ENCODE measurements at places on chromosomes 3 and 15. TPM values are rescaled to one million over a fixed set of nuclear protein-coding genes. Genes with fewer than 3 reads are reported as not detected.
A peak's percentile ranks its signal among the peaks of the same experiment; 100 is the strongest.

- no peaks in the 10 kb centered on the region for H3K27me3 ChIP-seq
- H3K4me3 ChIP-seq: peak overlapping the region; percentile 56
- peak overlapping the region; percentile 53 for H3K27ac ChIP-seq
- no peaks in the 10 kb centered on the region for H3K36me3 ChIP-seq
- no peak for DNase-seq
These were observed 522 bp downstream of the MED12L start for GRCh38 chr3:151085889-151086483.

GRCh38 chr3:111571907-111572460 lies 23.2 kb downstream of the ZBED2 start:
- H3K27me3 ChIP-seq: no peaks in the 10 kb centered on the region
- DNase-seq: no peak
- H3K36me3 ChIP-seq: no peaks in the 10 kb centered on the region
- no peak overlapping the region for H3K27ac ChIP-seq

- no peaks in the 10 kb centered on the region for H3K27me3 ChIP-seq
- DNase-seq: no peak
- H3K4me1 ChIP-seq: peaks cover 5% of the 10 kb centered on the region
- no peaks in the 10 kb centered on the region for H3K36me3 ChIP-seq
- no peak overlapping the region for H3K4me3 ChIP-seq
These were observed 127.5 kb downstream of the RPLP1 start for GRCh38 chr15:69579950-69580618.

Gene MYLK
- total RNA-seq: 345 TPM

DNA sequence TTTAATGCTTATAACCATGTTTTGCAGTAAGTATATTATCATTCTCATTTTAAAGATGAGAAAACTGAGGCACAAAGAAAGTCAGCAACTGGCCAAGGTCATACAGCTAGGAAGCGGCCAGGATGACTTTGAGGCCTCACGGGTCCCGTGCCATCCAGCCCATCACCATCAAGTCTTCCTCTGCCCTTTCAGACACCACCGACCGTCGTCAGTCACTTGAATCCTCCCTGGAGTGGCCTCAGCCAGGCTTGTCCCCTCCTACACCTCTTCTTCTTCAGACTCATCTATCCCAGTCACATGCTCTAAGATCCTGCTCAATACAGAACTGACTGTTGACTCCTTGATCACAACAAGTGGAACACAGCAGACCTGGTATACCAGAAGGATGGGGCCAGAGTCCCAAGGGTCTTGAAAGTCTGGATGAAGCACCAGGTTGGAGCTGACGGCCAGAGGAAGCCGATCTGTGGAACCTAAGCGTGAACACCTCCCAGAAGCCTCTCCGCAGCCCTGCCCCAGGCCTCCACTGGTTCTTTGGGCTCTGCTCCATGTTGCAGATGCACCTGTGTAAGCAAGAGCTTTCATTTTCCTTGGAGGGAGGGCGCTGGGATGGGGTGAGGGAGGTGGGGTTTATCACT lies 22.1 kb downstream of the ITGA11 start:
- no peak overlapping the region for H3K4me3 ChIP-seq
- H3K4me1 ChIP-seq: no peaks in the 10 kb centered on the region
- H3K27ac ChIP-seq: no peak overlapping the region

DNA sequence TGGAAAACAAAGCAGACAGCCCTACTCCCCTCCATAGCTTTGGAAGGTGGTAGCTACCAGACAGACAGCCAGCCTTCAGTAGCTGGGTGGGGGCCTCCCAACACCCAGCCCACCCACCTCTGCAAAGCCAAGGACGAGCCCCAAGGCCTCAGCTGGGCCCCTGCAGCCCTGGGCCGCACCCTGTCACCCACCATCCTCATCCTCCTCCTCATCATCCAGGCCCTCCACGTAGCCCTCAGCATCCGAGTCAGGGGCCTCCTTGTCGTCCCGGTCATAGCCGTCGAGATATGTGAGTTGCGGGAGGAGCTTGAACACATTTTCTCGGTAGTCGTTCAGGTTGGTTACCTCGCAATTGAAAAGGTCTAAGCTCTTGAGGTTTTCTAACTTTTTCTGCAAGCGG lies 36.5 kb downstream of the ANP32A start:
- peaks cover 5% of the 10 kb centered on the region for H3K36me3 ChIP-seq
- H3K4me1 ChIP-seq: peaks cover 29% of the 10 kb centered on the region
- H3K27me3 ChIP-seq: no peaks in the 10 kb centered on the region
- H3K27ac ChIP-seq: no peak overlapping the region

GRCh38 chr3:170047133-170047404 lies 9.3 kb downstream of the GPR160 start:
- H3K4me1 ChIP-seq: peaks cover 8% of the 10 kb centered on the region
- H3K36me3 ChIP-seq: no peaks in the 10 kb centered on the region
- H3K27ac ChIP-seq: peak overlapping the region; percentile 86
- no peaks in the 10 kb centered on the region for H3K27me3 ChIP-seq

DNA sequence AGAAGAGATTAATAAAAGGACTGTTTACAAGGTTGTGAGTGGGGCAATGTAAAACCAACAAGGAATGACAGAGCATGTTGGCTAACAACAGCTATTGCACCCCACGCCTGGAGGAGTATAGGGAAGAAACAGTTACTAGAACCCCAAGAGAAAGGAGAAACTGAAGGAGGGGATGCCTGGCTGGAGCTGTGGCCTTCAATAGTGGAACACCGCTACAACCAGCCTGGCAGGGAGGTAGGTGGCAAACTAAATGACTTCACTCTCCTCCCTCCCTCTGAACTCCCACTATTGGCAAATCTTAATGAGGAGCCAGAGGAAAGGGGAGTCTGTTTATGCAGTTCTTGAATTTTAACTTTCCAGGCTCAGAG lies 7.2 kb upstream of the CD47 start:
- no peak overlapping the region for H3K27ac ChIP-seq
- no peaks in the 10 kb centered on the region for H3K4me1 ChIP-seq
- H3K4me3 ChIP-seq: no peak overlapping the region
- no peak for DNase-seq
- H3K27me3 ChIP-seq: no peaks in the 10 kb centered on the region
- no peaks in the 10 kb centered on the region for H3K36me3 ChIP-seq

DNA sequence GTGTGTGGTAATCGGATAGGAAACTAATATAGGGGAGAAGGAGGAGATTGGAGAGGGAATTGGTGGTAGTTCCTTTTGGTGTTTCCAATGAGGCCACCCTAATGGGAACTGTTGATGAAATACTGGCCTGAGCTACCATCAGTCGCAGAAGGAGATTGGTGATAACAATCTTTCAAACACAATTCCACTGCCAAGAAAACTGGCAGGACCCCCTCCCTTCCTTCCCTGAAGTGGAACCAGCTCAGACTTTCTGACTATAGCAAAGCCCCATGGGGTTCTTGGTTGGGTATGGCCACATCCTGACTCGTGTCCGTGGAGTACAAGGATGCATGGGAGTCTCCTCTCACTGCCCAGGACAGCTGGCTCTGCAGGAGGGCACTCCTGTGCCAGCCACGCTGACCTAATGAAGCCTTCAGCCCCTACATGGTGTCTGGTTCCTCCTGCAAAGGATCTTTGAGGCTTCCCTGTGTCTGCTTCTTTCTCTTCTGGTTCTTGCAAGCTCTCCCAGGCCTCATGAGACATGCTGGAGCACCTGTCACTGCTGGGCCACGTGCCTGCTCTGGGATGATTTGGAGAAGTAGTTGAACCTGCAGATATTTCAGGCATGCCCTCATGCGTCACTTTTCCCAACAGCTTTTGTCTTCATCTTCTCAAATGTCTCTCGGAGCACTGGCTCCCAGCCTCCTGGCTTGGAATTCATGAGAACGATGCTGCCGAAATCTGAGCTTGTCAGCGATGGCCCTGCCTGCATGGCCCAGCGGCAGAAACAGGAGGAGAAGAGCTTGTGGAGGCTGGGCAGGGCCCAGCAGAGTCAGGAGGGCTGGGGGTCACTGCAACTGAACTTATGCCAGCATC lies 90.0 kb upstream of the ADPGK start:
- no peak for DNase-seq
- no peaks in the 10 kb centered on the region for H3K27me3 ChIP-seq
- no peak overlapping the region for H3K4me3 ChIP-seq
- H3K4me1 ChIP-seq: no peaks in the 10 kb centered on the region
- H3K36me3 ChIP-seq: no peaks in the 10 kb centered on the region

Gene ZNF619
- 8.8 TPM for total RNA-seq

DNA sequence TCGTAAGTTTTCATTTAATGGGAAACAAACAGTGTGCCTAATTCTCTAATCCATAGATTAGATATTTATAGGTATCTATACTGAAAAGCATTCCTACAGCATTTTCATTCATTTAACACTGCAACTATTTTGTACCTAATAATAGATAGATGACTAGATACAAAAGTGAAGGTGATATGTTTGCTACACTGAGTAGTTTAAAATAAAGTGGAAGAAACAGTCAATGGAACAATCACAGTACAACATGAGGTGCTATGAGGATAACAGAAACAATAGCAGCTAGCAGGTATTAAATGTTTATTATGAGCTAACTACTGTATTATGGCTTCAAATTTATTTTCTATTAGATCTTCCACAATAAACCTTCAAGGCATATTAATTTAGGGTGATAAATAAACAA lies 31.1 kb upstream of the ANXA2 start:
- H3K4me3 ChIP-seq: no peak overlapping the region
- no peaks in the 10 kb centered on the region for H3K27me3 ChIP-seq
- DNase-seq: no peak
- H3K27ac ChIP-seq: no peak overlapping the region

DNA sequence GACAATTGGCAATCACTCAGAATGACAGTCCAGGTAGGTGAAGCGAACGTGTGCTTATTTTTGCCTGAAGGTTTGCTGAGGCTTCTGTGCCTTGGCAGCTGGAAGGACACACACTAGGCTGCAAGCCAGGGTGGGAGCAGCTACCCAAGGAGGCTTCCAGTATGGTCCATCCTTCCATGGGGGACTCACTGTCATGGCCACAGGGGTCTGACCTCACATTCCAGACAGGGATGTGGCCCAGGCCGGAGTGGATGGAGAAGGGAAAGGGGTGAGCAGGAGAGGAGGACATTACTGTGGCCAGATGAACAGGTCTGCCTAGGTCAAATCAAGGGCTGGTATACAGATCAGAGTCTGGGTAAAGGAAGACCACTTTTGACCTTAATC lies 247.7 kb downstream of the ADAMTS17 start:
- no peaks in the 10 kb centered on the region for H3K27me3 ChIP-seq
- no peaks in the 10 kb centered on the region for H3K36me3 ChIP-seq
- H3K27ac ChIP-seq: no peak overlapping the region
- H3K4me3 ChIP-seq: no peak overlapping the region
- H3K4me1 ChIP-seq: no peaks in the 10 kb centered on the region

Gene NPAP1
- total RNA-seq: not detected

DNA sequence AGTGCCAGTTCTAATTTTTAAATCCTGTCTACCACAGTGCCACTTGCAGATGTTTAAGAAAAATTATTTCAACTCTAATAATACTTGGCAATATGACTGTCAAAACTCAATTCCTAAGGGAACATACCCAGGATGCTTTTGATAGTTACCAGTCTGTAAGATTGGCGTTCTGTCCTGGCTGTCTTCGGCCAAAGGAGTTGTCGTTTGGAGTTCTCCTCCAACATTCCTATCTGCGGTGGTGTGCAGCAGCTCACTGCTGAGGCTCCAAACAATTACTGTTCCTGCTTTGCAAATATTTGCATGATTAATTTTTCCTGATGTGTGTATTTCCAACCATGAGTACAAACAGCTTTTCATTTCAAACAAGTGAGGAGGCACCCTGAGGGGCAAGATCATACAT lies 330.8 kb upstream of the DPH6 start:
- H3K27me3 ChIP-seq: no peaks in the 10 kb centered on the region
- no peaks in the 10 kb centered on the region for H3K4me1 ChIP-seq
- no peaks in the 10 kb centered on the region for H3K36me3 ChIP-seq
- no peak overlapping the region for H3K4me3 ChIP-seq
- DNase-seq: no peak

- no peaks in the 10 kb centered on the region for H3K4me1 ChIP-seq
- no peaks in the 10 kb centered on the region for H3K27me3 ChIP-seq
- no peak overlapping the region for H3K4me3 ChIP-seq
- DNase-seq: no peak
These were observed 104.2 kb downstream of the FILIP1L start for GRCh38 chr3:100010087-100010417.

DNA sequence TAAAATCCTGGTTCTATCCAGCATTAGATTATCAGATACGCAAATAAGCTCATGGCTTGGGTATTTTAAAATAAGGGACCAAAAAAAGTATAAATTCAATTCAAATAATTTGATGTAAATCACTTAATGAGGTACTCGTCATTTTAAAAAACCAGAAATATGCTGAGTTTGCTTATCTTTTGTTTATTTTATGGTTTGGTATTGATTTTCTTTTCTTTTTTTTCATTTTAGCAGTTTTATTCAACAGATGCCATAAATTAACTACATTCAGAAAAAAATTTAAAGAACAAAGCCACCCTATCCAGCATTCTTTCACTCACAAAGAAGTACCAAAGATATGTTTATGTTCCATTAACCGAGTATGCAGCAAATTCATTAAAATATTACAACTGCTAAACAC lies 22.6 kb downstream of the DENND4A start:
- H3K4me1 ChIP-seq: no peaks in the 10 kb centered on the region
- H3K4me3 ChIP-seq: no peak overlapping the region
- no peaks in the 10 kb centered on the region for H3K27me3 ChIP-seq
- no peaks in the 10 kb centered on the region for H3K36me3 ChIP-seq
- no peak for DNase-seq

DNA sequence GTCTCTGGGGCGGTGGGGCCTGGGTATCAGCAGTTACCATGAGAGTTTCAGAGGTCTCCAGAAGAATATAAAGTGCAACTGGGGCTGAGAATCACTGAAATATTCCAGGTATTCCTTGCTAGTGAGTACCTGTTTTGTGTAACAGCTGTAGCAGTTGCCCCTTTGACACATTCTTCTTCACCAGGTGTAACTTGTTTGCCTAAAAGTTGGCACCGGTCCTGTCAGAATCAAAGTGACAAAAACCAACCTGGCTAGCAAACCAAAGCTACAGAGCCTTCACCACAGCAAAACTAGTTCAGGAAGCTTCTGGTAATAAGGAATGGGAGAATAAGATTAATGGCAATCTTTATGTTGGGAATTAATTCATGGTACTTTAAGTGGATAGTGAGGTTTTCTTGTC lies 296.0 kb downstream of the NAALADL2 start:
- no peaks in the 10 kb centered on the region for H3K36me3 ChIP-seq
- no peaks in the 10 kb centered on the region for H3K4me1 ChIP-seq
- no peaks in the 10 kb centered on the region for H3K27me3 ChIP-seq

Gene SYNPR
- total RNA-seq: not detected

- no peaks in the 10 kb centered on the region for H3K27me3 ChIP-seq
- H3K4me1 ChIP-seq: no peaks in the 10 kb centered on the region
- DNase-seq: no peak
- H3K36me3 ChIP-seq: no peaks in the 10 kb centered on the region
These were observed 9.7 kb downstream of the MYH15 start for GRCh38 chr3:108500728-108501127.

Gene KLHL40
- 2.9 TPM for total RNA-seq

DNA sequence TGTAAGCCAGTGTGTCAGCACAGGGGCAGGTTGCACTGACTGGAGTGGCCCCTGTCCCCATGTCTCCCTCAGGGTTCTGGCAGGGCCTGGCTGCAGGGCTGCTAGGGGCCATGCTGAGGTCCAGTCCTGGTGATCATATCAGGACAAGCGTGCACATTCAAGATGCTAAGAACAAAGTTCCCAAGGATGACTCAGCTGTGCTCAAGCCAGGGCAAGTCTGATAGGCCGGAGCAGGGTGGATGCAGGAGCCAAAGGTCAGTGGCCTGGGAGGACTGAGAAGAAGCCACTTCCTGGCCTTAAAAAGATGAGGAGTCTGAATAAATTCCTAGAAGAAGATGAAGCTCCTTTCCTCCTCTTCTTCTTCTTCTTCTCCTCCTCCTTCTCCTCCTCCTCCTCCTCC lies 353.2 kb downstream of the AGBL1 start:
- H3K4me1 ChIP-seq: no peaks in the 10 kb centered on the region
- H3K27ac ChIP-seq: no peak overlapping the region
- H3K27me3 ChIP-seq: no peaks in the 10 kb centered on the region
- no peak overlapping the region for H3K4me3 ChIP-seq
- no peaks in the 10 kb centered on the region for H3K36me3 ChIP-seq

All from prostate gland (tissue), 2 donors.